ENCODE measurements at places on chromosomes 4 and X.
A peak's percentile ranks its signal among the peaks of the same experiment; 100 is the strongest.

GRCh38 chrX:46559062-46559461 is 13.8 kb upstream of the ZNF674 start:
- no peak for DNase-seq

DNA sequence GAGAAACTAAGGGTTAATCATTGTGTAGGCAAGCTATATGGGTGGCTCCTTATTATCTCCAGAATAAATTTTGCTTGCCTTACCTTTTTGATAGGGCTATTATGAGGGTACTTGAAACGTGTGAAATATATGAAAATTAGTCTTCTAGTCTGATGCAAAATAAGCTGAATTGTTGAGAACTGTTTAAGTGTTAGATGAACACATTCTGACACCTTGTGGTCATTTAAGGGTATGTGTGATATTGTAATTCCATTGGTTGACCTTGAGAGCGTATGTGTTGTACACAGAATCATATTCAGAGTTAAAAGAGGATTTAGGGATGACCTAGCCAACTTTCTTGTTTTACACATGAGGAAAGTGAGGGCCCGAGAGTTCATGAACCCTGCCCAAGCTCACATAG is 44.6 kb upstream of the LINC00632 start:
- no peak for DNase-seq

- no peak for DNase-seq
Measured at GRCh38 chr4:120658772-120659171, 263.8 kb downstream of the PRDM5 start.

GRCh38 chr4:83217721-83218522 is 66.7 kb downstream of the COQ2 start:
- peak; percentile 92 for DNase-seq

Data from activated CD4-positive, alpha-beta T cell treated with anti-CD3 and anti-CD28 coated beads, Interleukin-2, amount 10 ng/mL, durations not matched to agents 24 days and 14 days (primary cell).